ENCODE measurements at places on chromosomes 12 and 14.

DNA sequence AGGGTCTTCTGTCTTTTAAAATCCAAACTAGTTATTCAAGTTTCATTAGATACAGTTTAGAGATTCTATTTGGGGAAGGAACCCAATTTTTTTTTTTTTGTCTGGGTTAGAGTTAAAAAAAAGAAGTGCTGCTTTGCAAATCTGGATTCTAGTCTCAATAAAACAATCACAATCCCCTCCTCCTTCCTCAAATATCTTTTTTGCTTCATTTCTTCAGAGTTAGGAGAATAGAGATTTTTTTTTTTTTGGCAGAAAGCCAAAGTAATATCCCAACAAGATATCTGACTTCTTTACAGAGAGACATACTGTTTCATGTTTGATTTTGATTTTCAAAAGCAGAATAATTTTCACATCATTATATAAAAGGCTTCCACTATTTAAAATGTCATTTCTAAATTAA, 201.9 kb downstream of the FOXN3 start:
- no peak for DNase-seq

DNA sequence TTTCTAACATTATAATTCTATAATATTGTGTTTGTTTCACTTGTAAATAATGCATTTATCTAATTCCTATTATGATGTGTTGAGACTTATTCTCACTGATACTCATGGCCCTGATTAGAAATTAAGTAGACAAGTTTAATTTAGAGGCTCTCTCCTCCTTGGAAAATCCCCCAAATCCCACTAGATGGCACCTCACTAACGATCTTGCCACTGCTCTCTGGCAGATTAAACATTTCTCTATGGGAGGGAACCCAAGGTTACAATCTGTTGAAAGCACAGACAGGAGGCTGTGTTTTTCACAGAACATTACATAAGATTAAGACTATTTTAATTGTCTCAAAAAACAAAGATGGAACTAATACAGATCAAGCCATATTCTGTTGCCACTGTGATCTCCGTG, 318.7 kb downstream of the LRFN5 start:
- DNase-seq = no peak

- no peak for DNase-seq
Observed at GRCh38 chr14:74816124-74816523, 53.0 kb downstream of the YLPM1 start.

DNA sequence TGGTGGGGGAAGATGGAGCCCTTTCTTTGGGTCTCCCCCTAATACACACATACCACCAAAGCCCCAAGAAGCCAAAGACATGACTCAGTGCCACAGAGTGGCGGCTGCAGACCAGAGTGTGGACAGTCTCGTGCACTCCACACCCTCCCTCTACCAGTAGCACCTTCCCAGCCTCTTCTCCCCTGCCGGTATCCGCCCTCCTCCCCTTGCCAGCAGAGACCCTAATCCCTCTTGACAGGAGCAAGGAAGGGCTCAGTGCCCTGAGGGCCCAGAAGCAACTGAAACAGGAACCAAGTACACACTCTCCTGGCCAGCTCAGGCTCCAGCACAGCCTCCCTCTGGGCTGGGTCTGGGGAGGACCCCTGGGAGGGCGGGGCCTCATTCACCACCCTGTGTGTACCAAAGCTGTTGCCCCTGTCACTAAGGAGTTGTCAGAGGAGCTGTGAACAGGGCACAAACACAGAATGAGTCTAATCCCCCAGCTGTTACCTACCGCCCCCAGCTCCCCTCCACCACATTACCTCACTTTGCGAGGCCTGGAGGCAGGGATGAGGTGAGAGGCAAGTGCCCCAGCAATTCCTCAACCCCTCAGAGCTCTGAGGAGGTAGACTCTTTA, 8.2 kb downstream of the SPRYD3 start:
- DNase-seq = no peak

- no peak for DNase-seq
Observed at GRCh38 chr12:105468464-105468863, 138.0 kb downstream of the C12orf75 start.

- no peak for DNase-seq
Observed at GRCh38 chr12:30794591-30795409, 40.0 kb upstream of the CAPRIN2 start.

DNA sequence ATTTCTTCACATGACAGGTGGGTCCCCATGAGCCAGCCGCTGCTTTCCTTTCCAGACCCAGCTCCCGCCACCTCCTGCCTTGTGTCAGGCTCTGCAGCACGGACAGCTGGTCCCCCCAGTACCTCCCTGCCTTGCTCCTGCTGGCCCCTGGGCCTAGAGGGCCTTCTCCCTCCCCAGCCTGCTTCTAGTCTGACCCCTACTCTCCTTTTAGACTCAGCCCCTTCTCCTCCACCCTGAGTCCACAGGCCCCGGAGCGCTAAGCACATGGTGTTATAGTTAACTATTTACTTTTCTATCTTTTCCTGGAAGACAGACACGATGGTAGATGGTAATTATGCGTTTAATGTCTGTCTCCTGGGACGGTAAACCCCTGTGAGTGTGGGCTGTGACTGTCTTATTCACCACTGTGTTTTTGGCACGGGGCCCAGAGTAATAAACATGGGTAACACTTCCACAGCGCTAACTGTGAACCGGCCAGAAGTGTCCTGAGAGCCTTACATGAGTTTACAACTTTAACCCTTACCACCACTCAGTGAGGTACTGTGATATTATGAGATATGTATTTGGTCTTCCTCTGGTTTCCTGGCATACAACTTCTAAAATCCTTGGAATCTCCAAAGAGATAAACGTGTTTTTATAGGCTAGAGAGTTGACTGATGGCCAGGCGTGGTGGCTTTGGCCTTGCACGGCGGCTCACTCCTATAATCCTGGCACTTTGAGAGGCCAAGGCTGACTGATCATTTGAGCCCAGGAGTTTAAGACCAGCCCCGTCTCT, 41.2 kb downstream of the DGLUCY start:
- DNase-seq = peak; percentile 15

DNA sequence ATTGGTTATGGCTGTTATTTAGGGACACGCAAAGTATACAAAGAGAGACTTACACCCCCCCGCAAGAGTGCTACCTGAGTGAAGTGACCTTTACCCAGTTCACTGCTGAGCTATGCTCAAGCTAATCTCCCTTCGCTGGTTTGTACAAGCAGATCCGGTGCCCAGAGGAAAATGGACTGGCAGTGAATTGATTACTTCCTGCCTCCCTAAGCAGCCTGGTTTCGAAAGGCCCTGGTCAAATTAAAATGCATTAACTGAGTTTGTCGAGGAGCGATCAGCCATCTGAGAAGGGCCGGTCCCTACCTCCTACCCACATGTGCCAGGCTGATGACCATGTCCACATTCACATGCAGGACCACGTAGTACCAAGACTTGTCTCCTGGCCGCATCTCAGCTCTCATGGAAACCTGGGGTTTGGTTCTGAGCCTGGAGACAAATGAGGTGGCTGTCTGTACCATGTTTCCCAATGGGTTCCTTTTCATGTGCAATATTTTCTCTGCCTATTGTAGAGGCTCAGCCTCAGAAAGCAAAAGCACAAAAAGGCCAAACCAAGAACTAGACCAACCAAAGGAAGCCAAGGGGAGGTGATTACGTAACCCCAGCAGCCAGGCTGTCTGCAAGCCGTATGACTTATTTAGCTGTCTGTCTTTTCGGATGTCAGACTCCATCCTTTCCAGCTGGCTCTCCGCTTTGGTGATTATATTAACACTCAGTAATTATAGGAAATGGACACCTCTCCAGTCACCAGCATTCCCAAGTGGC, 284.7 kb upstream of the PWP1 start:
- DNase-seq = no peak

DNA sequence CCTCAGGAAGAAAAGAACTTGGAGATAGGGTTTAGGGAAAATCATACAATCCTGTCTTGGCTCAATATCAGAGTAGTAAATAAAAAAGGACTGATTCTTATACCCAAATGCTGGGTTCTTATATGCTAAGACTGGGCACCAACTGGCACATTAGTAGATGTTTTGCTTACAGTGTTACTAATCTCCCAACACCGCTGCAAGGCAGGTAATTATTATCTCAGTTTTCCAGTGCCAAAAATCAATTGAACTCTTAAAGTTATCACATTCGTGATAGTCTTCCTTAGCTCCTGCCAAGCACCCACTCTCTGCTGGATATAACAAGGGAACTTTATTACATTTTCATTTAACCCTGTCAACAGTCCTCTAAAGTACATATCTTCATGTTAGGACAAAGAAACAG, 25.0 kb upstream of the HIGD1C start:
- no peak for DNase-seq

- DNase-seq = no peak
Observed at GRCh38 chr14:95388699-95389098, 69.0 kb upstream of the CLMN start.
